ENCODE measurements at places on chromosomes 4 and X.
A peak's percentile ranks its signal among the peaks of the same experiment; 100 is the strongest.

DNA sequence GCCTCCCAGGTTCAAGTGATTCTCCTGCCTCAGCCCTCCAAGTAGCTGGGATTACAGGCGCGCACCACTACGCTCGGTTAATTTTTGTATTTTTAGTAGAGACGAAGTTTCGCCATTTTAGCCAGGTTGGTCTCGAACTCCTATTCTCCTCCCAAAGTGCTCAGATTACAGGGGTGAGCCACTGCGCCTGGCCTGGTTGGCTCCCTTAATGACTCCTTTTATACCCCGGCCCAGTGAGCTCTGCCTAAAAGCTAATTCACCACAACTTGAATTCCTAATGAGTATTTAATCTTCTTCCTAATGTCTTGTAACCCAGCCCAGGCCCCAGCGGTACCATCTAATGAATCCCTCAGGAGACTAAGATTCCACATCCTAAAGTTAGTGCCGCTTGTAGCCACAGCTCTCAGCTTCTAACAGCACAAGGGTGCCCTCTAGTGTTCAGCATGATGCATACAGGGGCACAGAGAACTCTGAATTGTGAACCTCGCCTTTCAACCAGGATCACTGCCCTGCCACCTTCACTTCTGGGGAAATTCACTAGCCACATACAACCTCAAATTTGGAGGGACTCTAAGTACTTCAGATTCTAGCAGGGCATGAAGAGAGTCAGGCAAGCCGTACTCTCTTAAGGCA is 89.5 kb downstream of the OR13H1 start:
- DNase-seq, result peak; percentile 48

DNA sequence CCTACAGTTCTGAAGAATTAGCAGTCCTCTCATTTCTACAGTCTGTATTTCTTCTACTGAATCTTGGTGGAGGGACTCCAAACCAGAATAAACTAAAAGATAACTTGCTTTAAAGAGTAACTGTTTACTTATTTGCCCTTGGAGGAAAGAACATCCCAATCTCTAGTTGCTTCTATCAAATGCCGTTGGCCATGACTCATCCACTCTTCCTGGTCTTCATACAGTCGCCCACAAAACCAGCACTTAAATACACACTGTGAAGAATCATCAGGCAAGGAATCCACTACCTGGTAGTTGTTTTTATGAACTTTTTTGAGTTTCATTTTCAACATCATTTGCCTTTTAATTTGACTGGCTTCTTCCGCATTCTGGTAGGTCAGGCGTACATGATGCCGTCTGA is 14.2 kb downstream of the ZNF518B start:
- DNase-seq, result no peak

DNA sequence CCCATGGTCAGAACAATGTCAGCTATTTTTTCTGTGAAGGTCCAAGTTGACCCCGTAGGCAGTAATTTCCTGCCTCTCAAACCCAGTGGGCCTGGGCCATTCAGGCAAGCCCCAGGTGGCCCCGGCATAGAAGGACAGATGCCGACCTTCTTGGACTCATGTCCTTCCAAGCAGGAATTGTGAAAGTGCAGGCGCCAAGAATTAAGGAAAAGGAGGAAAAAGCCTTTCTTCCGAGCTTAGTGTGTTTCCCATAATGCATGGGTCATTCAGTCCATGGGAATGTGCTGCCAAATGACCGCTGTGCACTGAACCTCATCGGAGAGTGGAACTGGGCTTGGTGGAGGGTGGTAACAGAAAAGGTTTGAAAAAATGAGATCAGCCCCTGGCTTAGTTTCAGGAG is 196.5 kb upstream of the HS3ST1 start:
- DNase-seq, result no peak

DNA sequence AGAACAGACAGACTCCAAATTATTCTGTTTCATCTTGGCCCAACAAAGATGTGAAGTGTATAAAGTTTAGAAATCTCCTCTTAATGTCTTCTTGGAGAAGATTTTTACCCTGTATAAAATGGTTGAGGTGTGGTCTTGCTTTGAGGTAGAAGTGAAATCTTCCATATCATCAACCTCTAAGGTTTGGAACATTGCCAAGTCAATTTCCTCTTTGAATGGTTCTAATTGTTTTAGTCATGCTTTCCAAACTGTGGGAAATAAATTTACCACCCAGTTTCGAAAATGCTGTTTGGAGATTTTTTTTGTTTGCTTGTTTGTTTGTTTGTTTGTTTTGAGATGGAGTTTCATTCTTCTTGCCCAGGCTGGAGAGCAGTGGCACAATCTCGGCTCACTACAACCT is 174.1 kb upstream of the ADAMTS3 start:
- DNase-seq, result no peak

Data from CD4-positive, alpha-beta memory T cell (primary cell).